ENCODE measurements at places on chromosomes 4 and X.

DNA sequence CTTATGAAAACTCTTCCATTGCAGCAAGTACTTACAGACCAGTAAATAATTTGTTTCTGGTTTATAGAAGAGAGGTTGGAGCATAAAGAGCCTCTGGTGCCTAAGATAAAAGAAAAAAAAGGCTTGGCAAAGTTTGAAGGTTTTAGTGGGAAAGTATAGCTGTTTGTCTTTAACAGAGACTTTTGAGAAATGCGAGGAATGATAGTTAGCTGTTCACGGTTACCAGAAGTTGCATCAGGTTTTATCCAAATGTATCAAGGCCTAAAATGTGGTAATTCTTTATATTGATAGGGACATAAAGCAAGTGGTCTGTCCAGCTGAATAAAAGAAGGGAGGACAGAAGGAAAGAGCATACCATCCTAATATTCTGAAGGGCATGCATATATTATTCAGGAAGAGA is 29.3 kb downstream of the RAP1GDS1 start:
- no peak for DNase-seq

DNA sequence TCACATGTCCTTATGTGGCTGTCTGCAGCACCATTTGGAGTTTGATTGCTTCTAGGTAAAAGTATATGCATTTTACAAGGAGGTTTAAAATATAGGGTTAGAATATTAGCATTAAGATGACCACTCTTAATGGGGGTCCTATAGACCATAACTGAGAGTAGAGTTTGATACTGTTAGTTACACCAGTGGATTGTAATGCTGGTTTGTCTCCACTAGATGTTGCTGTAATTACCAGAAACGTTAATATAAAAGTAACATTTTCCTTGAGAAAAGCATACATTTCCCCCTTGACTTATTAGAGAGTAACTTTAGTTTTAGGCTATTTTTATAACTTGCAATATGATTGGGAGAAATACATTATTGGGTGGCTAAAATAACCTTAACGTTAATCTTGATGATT is 93.0 kb downstream of the ZXDA start:
- DNase-seq = no peak

DNA sequence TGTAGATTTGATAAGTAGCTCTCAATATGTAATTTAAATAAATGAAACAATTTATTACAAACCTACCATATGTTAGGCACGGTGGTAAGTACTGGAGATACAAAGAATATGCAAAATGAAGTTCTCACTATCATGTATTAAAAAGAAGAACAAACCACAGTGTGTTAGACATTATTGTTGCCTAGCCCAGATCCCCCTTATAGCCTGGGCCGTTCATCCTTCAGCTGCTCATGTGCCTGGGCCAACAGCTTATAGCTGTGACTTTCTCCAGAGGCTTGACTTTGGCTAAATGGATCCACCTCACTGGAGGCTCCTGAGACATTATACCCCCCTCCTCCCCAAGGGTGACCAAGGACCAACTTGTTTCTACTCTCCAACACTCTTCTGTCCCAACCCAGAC is 29.8 kb upstream of the CCNG2 start:
- DNase-seq = no peak

GRCh38 chrX:154719132-154719675 is 31.7 kb downstream of the GAB3 start:
- DNase-seq = no peak

DNA sequence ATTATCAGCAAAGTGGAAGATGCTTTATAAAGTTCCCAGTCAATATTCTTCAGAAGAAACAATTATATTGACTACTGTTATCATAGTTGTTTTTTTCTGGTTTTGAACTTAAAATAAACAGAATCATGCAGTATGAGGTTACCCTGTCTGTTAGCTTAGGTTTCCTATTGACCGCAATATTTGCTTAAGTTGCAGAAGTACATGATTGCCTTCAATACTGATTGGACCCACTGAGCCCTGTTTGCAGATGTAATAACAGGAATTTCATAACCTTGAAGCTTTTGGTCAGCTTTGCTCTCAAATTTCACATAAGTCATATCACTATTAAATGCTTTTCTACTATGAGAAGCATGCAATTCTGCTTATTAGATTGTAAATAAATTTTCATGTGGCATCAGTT is 229.1 kb upstream of the FSTL5 start:
- no peak for DNase-seq

DNA sequence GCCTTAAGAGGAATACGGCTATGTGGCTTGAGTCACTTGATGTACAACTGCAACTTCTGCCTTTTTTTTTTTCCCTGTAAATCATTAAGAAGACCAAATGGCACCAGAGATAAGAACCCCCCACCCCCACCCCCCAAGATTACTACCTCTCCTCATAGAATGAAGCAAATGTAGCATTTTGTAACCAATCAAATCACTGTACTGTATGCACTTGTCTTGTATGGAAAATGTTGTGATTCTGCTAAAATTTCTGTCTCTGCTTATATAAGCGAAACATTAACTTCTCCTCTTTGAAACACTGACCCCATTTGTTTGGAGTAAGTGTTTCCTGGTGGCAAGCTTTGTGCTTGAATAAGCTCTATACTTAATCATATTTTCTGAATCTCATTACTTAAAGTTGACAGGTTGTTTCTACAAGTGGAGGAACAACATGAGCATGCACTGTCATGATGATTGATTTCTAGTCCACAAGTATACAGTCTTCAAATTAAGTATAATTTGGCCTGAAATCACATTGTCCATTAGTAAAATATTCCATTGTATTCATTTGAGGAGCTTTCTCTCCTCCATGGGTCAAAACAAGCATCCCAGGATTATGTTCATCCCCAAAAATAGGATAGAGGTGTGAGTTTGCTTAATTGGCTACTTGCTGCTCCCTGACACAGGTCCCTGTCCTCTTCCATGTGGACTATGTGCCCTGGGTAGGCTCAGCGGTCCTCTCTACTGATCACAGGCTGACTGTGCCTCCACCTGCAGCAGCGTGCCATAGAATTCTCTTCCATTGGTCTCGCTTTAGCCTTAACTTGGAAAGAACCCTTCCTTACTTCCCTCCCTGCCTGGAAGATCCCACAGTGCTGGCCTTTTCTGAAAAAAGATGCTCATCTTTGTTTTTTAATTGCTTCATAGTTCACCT is 104.0 kb upstream of the BMP2K start:
- DNase-seq = no peak

DNA sequence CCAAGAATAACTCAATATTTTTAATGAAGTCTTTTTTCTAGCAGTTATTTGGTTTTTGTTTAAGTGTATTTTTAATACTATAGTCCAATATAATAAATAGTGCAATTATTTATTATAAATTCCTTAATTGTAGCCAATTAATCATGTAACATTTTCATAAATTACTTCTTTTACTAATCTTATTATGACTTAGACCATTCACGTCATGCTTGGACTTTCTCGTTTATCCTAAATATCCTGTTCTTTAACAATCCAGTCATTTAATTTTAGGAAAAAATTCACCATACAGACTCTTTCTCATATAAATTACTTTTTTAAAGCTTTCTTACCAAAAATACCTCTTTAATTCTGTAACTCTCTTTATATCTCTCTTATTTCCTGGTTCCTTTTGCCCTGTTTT is 350.1 kb downstream of the AR start:
- DNase-seq = no peak

DNA sequence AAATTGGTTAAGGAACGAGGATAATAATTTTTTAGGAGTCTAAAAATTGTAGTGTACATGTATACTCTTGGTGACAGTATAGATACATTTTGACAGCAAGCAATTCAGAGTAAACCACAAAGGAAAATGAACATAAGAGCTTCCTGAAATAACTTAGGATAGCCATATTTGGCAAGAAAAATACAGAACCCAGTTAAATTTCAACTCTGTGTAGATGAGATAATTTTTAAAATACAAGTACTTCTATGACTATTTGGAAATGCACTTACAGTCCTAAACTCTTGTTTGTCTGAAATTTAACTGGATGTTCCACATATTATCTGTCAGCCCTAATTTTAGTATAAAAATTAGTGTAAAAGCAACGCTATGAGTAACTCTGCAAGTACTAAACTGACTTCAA is 124.4 kb upstream of the PCDH18 start:
- no peak for DNase-seq

DNA sequence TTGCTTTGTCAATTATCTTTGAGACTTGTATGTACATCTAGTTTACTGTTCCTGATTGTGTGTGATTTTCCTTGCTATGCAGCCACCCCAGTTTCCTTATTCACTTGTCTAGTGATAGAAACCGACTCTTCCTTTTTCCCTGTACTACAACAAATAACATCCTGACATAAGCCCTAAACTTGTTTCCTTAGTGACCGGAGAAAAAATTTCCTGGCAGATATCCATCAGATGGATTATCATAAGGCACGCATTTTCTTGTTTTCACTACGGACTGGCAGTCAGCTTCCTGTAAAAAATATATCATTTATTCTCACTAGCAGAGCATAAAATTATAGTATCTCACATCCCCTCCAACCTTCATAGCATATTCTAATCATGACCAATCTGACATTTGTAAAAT is 410.7 kb downstream of the CENPC start:
- DNase-seq = peak; percentile 55

GRCh38 chr4:80202190-80202711 is 4.9 kb downstream of the PRDM8 start:
- DNase-seq = no peak

GRCh38 chrX:150143721-150144440 is 205.6 kb upstream of the EOLA2 start:
- no peak for DNase-seq

DNA sequence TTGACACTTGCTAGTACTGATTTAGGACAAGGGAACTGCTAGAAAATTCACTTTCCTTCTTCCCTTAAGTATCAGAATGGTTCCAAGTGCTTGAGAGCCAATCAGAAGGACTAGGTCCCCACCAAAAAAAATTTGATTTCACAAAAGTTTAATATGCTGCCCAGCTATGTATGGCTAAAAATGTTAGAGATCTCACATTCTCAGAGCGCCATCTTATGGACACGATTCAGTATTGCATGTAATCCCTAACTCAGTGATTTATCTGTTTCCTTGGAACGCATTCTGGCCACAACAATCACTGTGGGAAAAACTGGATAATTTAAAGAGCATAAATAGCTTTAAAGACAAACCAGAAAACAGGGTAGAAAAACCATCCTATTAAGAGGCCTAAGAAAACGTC is 255.1 kb upstream of the GPC4 start:
- peak; percentile 23 for DNase-seq

DNA sequence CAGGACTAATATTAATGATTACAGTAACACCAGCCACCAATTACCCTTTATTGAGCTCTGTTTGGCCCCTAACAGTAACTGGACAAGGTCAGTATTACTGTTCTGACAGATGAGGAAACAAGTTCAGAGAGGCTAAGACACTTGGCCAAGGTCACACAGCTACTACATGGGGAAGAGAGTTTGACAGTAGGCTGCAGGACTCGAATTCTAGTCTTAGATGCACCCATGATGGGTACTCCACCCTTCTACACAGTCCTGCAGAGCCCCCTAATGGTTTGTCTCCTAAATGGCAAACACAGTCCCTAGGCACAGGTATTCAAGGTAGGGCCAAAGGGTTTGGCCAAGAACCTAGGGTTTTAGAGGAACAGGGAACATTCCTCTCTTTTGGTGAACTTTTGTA is 93.9 kb downstream of the NSUN7 start:
- DNase-seq = no peak

- DNase-seq = no peak
Measured at GRCh38 chr4:48905363-48906015, 1.1 kb downstream of the OCIAD2 start.

GRCh38 chr4:148874331-148874730 is 432.1 kb upstream of the NR3C2 start:
- DNase-seq = no peak

DNA sequence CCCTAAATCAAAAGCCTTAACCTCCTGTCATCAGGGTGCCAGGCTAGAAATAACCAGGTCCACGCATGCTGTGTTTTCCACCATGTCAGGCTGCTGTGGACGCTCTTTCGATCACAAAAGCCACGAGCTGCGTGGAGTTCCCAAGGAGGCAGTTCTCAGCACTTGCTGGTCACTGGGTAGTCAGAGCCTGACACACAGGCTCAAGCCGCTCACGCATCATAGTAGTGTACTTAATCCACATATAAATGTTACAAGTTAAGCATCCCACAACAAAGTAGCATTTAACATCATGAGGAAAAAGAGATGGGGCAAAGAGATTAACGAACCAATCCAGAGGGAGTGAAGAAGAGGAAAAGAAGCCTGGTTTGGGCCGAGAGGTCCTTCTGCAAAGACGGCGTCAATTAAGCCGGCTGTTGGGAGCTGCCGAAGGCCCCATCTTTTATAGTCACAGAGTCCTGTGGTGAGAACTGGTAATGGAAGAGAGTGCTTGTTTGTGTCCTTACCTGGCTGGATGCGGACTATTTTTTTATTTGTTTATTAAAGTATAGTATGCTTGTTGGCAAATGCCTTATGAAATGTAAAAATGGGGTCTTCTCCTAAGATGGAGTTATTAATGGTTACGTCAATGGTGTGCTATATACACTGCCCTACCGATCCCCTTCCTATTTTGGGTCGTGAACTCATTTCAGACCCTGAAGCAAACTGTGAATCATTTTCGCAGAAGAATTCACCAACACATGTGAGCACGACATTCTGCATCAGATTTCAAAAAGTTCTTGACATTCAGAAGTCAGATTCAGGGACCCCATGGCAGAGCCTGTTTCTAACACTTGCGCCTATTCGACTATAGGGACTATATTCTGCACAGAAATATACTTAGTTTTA is 675 bp downstream of the PRIMPOL start:
- peak; percentile 55 for DNase-seq

DNA sequence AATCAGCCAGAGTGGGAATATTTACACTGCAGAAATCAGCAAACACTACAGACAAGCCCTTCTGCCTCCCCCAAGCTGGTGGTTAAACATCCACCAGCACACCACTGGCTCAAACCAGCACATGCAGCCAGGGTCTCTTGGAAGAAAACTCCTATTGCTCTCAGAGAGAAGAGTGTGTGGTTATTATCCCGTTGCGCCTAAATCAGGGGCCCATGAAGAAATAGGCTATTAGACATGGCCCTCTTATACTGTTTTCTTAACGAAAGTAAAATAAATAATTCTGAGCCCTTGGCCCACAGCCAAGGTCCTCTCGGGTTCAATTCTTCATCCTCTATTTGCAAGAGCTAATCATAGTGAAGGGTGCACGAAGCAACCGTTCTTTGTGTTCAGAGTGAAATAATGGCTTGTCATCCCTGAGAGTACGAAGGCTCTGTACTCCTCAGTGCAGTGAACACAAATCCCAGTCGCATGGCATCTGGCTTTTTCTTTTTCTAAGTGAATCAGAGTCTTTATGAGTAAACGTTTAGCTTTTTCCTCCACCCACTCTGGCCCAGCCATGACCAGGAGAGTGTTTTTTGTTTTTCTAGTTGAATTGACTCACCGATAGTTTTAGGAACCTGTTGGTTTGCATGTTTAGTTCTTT is 33.4 kb upstream of the RBM47 start:
- DNase-seq = no peak

DNA sequence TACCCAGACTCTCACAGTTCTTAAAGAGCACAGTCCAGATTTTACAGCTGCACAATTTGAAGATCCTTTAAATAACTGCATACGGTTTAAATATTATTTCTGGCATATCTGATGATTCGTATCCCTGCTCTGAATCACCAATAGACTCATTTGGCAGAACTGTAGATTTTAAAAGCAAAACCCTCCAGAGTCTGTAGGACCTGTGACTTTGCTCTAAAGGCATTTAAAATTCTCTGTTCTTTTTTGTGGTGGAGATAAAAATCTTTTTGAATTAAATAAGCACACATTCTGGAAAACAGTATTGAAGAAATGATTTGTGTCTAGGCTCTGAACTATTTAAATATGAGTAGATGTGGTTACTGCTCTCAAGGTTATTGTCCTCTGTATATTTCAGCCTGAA is 246.2 kb upstream of the PITX2 start:
- no peak for DNase-seq

- DNase-seq = no peak
Measured at GRCh38 chr4:81724925-81725329, 253.2 kb upstream of the RASGEF1B start.
